Activated CD4-positive, alpha-beta T cell treated with anti-CD3 and anti-CD28 coated beads, Interleukin-2, amount 50 U/mL, for 48 hours (primary cell): ENCODE measurements at places on chromosomes 2 and 18.

DNA sequence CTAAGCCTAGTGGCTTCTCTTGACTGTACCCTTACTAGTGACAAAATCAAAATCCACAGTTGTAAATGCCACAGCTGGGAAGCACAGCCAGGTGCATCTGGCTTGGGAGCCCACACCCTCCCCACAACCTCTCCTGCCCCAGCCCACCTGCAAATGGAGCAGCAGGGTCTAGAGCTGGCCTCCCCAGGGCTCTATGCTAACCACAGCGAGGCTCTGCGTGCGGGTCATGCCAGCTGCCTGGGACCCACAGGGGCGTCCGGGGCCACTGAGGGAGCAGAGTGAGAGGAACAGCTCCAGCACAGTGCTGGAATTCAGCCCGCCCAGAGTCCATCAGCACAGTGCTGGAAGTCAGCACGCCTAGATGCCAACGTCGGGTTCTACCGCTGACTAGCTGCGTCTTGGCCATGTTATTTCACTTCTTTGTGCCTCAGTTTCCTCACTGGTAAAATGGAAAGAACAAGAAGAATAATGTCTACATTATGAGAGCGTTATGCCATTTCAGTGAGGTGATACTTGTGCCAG lies 109.1 kb upstream of the ID2 start:
- no peak for DNase-seq

- no peak for DNase-seq
Observed at GRCh38 chr2:139916822-139917221, 1136.6 kb upstream of the NXPH2 start.

DNA sequence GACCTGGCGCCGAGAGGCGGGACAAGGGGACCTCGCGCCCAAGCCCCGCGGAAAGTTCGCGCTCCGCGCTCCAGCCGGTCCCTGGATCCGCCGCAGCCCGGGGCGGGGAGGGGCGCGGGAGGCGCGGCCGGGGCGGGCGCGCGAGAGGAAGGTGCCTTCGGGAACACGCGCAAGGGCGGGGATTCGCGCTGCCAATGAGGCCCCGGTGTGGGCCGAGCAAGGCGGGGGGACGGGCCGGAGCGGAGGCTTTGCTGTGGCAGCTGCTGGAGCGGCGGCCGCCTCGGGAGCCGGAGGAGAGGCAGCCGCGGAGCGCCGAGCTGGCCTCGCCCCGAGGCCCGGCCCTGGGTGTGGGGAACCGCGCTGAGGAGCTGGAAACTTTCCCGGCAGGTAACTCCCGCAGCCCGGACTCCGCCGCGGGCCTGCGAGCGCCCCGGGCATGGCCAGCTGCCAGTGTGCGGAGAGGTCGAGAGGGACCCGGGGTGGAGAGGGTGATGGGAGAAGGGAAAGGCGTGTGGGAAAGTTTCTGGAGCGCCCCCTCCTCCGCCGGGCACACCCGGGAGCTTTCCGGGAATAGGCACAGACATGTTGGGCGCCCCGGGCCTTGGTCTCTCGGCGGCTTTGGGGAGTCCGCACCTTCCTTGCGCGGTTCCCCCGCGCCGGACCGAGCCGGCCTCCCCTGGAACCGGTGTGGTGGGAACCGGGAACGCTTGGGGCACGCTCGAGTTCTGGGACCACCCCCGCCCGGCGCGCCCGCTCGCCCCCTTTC lies at the start of gene TANC1:
TSS of gene TANC1 (plus strand) at position 245 of the 766 bp plus-strand sequence. CDS start 97,271 bp downstream, outside the sequence.
- DNase-seq, result peak; percentile 71

GRCh38 chr2:28365158-28365557 lies 27.5 kb upstream of the FOSL2 start:
- DNase-seq, result no peak

DNA sequence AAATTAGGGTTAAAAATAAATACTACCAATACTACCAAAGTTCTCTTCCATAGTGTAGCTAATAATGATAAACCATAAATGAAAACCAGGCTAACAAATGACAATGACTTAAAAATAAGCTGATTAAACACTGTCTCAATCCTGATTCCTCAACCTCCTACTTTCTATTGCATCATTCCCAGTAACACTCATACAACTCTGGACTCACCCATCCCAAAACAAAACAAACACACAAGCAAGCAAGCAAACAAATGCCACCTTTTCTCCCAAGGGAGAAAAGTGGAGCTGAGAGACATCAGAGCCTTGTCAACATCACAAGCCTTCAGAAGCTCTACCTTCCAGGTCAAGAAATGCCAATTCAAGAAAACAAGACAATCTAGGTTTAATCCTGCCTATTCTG lies 620.7 kb downstream of the NYAP2 start:
- no peak for DNase-seq

DNA sequence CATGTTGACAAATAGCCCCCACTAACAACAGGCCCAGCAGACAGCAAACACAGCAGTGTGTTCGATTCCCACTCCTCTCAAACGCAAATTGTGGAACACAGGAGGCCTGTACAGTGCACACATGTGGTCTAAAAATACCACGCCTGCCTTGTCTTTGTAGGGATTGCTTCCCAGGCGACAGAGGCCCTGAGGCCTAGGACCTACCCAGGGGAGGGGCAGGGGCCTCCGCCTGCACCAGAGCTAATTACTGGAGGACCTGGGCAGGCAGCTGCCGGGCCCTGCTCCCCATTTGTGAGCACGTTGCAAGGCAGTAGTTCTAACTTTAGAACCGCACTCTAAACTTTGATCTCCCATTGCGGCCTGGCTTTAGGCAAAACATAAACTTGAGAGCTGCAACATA lies 316.0 kb downstream of the TXNL1 start:
- no peak for DNase-seq

DNA sequence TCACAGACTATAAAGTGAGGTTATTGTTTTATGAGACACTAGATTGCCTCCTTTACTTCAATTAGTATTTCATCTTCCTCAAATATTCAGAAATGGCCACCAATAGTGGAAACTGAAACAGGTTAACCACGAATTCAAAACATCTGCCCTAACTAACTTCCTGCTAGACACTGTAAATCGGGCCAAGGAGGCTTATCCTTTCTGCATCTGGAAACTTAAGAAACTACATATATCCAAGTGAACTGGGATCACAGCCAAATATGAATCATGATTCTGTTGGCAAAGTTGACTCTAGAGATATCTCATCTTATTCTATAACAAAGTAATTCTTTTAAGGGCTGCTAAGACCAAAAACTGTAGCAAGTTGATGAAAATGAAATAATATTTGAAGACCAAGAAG lies 136.6 kb upstream of the ZC3H15 start:
- DNase-seq, result no peak
